NCI-H187 (cell line): ENCODE measurements at places on chromosomes 7 and 10.

GRCh38 chr10:78342827-78343653 lies 309.4 kb downstream of the RPS24 start:
- no peak for DNase-seq

GRCh38 chr10:22259280-22259679 lies 41.5 kb upstream of the EBLN1 start:
- DNase-seq = no peak

DNA sequence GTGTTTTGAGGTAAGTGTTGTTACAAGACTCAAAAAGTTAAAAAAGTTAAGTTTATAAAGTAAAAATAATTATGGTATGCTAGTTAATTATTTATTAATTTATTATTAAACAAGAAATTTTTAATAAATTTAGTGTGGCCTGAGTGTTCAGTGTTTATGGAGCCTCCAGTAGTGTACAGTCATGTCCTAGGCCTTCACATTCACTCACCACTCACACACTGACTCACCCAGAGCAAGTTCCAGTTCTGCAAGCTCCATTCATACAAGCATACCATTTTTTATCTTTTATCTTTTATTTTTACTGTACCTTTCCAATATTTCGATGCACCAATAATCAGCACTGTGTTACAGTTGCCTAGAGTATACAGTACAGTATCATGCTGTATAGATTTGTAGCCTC lies 381.2 kb upstream of the MGMT start:
- DNase-seq = no peak

- DNase-seq = peak; percentile 27
These were observed 16.0 kb downstream of the FZD1 start for GRCh38 chr7:91280185-91280584.

DNA sequence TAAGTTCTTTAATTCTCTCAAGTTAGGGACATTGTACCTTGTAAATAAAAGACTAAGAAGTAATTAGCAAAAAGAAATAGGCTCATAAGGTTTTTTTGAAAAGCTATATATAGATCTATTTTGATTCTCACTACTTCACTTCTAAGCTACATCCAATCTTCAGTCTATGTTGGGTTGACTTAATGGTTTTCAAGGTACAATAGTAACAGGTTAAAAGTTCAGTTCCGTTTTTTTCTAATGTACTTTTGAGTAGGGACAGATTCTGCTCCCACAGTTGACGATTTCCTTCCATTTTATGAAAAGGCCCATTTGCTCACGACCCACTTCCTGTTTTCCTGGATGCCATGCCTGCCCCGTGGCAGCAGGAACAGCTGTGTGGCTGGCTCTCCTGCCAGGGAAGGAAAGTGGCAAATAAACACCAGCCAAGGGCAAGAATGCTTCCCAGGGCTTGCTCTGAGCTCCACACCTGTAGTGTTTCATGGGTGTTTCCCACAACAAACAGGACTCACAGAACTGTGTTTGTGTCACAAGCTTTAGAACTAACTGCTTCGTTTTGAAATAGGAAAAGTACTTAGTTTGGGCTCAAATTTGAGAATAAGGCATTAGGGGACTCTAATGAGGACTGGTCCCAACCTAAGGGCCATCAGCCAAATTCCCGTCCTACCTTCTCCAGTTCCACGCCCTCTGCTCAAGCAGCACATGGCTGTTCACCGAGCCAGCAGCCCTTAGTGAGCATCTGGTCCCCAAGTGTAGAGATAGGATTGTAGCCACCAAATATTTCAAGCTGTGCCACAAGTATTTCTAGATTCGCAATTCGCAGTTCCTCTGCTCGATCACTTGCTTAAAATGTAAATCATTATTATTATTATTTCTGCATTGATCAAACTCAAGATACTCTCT lies 240.7 kb downstream of the COBL start:
- no peak for DNase-seq

DNA sequence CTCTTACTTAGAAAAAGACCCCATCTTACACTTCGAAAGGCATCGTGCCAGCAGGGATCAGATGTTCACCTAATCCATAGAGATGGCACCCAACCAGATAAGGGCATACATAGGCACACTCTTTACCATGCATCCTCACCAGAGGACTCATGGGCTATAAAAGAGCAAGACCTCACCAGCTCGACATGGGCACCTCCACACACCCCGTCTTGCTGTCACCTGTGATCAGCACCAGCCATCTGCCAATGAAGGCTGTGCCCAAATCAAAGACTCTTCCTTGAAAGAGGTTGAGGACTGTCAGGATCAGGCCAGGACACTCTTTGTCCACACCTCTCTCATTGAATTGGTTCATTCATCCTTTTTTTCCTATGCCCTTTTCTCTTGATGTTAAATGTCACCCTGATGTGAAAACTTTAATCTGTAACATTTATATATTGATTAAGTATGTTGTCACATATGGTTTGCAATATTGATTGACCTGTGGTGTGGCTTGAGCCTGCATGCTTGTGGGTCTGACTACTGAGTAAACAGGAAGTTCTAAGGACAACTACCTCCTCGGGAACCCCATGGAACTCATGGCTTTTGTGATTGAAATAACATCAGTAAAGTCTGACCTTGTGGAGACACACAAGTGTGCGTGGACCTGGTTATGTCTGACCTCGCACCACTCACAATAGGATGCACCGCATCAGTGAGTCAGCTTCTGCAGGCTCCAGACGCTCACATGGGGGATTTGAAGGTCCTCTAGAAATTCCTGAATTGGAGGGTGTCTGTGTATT lies 75.5 kb downstream of the HTR5A start:
- no peak for DNase-seq

DNA sequence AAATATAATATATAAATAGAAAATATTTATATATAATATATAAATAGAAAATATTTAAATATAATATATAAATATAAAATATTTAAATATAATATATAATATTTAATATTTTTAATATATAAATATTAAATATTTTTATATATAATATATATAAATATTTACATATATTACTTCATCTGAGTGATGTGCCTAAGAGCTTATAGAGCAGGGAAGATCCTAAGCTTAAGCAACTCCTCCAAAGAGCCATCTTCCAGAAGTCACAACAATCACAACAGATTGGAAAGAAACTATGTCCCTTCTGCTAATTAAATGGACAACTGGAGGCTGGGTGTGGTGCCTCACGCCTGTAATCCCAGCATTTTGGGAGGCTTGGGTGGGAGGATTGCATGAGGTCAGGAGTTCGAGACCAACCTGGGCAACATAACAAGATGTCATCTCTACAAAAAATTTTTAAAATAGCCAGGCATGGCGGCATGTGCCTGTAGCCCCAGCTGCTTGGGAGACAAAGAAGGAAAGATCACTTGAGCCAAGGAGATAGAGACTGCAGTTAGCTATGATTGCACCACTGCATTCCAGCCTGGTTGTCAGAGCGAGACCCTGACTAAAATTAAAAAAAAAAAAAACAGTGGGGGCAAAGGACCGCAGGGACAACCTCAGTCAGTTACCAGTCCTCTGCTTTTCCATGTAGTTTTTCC lies 198.7 kb downstream of the SKIDA1 start:
- DNase-seq = no peak

DNA sequence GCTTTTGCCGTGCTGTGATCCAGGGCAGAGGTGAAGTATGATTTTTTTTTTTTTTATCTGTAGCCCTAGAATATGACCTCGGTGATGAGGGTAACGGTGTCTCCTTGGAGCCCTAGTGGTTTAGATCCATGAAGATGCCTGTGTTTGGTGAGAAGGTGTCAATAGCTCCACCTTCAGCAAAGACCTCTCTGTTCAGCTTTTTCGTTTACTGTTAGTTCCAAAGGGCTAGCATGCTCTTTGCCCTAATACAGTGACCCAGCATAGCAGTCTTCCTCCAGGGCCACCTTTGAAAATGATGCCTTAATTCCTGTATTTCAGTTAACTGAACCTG lies 746 bp upstream of the MRPS16 start:
- no peak for DNase-seq

GRCh38 chr10:6819301-6819700 lies 239.2 kb upstream of the PRKCQ start:
- DNase-seq = no peak

DNA sequence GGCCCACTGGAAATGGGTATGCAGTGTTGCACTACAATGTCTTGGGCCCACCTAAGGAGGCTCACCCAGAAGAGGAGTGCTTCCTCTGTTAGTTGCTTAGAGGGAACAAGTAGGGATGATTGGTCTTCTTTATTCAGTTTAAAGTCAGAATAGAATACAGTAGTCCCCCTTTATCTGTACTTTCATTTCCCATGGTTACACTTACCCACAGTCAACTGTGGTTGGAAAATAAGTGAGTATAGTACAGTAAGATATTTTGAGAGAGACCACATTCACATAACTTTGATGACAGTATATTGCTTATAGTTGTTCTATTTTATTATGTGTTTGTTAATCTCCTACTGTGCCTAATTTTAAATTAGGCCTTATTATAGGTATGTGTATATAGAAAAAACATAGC lies 151.4 kb downstream of the COL28A1 start:
- no peak for DNase-seq

DNA sequence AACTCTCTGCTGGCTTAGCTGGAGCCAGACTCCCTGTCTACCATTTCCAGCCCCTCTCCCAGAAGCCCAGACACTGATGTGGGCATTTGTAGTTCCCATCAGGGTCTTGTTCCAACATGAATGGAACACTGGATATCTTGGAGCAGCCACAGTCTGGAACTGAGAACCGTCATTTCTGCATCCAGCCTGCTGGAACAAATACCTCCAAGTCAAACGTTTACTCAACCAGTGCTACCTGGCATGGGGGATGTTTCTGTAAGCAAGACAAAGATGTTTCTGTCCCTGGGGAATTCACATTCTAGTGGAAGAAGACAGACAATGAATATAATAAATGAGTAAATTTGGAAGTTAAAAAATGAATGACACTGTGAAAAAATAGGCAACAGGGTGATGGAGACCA lies 70.8 kb upstream of the ZNF438 start:
- DNase-seq = no peak

GRCh38 chr7:147569116-147569913 lies 1021.3 kb upstream of the C7orf33 start:
- no peak for DNase-seq

DNA sequence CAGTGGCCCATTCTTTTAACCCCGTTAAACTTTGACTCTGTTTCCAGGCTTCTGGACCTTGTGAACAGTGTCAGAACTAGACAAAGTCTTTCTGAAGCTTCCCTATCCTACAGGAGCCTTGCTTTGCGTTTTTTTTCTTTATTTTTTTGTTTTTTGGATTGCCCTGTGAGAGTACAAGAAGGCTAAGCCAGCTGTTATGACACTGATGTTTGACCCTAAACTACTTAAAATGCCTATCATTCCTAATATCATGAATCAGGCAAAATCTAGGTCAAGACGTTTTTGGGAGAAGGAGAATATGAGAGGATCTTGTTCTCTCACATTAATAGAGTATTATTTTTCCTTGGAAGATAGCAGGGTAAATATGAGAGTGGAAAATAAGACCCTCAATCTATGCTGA lies 79.8 kb downstream of the EPDR1 start:
- DNase-seq = no peak

GRCh38 chr10:23408330-23408976 lies 30.4 kb upstream of the OTUD1 start:
- DNase-seq = no peak

GRCh38 chr10:79353000-79353406 lies 5.7 kb downstream of the PPIF start:
- no peak for DNase-seq

DNA sequence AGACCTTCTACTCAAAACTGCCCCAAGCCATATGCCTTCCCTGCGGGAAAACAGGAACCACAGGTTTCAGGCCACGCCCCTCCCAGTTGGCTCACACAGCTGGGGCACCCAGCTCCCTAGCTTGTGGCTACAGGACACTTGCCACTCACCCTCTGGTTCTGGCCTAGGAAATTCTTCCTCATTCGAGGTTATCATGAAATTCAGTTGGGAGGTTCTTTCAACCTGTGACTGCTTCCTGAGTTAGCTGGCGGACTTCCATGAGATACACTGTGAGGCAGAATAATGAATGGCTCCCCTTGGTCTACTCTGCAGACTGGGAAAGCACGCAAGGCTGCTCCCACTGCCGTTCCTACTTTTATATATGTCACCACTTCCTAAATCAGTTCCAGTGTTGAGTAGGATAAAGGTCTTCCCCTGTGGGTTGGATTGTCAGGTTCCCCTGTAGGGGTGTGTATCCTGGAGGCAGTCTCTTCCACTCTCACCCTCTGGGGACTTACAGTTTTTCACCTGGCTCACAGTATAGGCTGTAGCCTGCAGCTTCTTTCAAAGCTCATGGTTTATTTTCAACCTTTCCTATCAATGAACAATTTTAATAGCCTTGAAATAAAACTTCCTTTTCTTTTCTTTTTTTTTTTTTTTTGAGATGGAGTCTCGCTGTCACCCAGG lies 37.0 kb downstream of the GPR22 start:
- DNase-seq = no peak

DNA sequence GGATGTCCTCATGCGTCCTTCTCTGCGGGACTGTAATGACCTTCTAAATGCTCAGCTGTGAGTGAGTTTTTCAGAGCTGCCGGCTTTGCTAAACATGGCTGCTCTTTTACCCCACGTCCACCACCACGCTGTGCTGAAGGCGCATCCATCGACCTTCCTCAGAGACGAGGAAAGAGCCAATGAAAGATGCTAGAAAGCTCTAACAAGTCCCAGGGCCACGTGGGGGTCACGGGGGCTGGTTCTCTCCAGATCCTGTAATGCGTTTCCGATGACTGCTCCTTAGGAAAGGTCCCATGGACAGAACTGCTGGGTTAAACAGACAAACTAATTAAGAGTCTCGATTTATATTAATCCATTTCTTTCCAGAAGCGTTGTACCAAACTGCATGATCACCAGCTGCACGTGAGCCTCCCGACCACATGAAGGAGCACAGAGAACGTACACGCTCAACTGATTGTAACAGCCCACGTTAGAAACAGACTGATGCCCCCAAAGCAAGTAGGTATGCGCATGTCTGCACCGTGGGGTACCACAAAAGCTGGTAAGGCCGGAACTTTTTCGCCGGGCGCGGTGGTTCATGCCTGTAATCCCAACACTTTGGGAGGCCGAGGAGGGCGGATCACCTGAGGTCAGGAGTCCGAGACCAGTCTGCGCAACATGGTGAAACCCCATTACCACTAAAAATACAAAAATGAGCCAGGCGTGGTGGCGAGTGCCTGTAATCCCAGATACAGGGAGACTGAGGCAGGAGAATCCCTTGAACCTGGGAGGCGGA lies 109.6 kb downstream of the TCERG1L start:
- no peak for DNase-seq

DNA sequence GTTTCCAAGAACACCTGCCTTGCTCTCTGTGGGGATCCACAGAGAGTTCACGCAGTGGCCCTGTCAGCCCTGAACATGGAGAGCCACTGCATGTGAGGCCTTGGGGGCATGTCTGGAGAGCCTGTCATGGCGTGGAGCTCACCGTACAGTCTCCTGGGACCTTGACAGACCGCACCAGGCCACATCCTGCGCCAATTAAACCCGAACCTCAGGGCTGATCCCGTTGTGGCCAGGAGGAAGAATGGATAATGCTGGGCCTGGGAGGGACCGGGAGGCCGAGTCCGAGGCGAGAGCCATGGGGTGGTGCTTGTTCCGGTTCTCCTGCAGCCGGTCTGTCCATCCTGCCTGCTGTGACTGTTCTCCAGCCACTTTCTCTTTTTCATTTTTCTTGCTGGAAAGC lies 68.7 kb downstream of the DNAJB6 start:
- no peak for DNase-seq
